ENCODE measurements at places on chromosomes 5 and 9.

DNA sequence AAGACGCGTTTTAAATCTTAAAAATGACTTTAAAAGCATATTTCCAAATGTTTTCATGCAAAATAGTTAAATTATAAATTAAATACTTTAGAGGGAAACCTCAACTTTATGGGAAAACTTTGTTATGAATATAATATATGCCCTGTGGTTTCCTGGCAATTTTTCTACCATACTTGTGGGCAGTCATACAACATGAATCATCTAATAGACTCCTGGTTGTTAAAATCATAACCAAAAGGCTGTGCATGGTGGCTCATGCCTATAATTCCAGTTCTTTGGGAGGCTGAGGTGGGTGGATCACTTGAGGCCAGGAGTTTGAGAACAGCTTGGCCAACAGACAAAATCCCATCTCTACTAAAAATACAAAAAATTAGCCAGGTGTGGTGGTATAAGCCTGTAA lies 18.2 kb downstream of the ATP10B start:
- DNase-seq: no peak

GRCh38 chr9:21993893-21994555 lies at the start of gene CDKN2A:
TSS of gene CDKN2A (minus strand) at chr9:21994392.
- no peak for DNase-seq

GRCh38 chr9:117400171-117400570 lies 14.7 kb downstream of the ASTN2 start:
- no peak for DNase-seq

- no peak for DNase-seq
Measured at GRCh38 chr5:23763170-23763569, 255.8 kb downstream of the PRDM9 start.

GRCh38 chr9:114242837-114243236 lies 80.1 kb upstream of the ORM1 start:
- DNase-seq: no peak

DNA sequence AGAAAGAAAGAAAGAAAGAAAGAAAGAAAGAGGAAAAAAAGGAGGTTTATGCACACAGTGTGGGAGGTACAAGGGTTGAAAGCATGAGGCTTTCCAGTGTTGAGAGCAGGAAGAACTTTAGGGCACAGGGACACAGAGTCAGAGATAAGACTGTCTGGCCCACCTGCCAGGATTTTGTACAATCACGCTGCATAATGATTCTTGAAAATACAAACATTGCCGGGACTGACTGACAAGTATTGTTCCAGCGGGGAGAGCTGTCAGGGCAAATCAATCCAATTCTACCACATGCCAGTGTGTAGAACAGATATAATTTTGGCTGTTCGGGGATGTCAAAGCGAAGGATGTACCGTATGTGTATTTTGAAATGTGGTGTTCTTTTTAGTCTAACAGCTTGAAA lies 254.7 kb downstream of the NTRK2 start:
- DNase-seq: no peak

Data from left renal pelvis (tissue), 4 donors.